Ammon's horn (tissue), 1 donor: ENCODE measurements at places on chromosomes 5 and 9.

- no peak for DNase-seq
Measured at GRCh38 chr5:96176022-96176421, 214.4 kb upstream of the ELL2 start.

DNA sequence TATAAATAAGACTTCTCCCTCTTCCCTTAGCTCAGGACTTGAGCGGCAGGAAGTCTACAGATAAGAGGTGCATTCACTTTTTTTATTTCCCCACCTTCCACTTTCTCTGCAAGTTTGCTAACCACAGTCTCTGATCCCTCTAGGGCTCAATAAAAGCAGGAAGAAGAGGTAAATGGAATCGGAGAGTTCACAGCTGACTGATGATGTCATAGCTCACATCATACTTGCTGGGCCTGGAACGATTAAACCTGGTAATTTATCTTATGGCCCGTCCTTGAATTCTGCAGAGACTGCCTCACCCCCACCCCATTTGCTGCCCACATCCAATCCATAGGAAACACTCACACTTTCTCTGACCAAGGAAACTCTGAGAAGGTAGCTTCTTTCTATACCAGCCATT lies 62.9 kb downstream of the DRD1 start:
- DNase-seq = no peak

- no peak for DNase-seq
Measured at GRCh38 chr5:125673359-125673950, 749.8 kb upstream of the GRAMD2B start.

DNA sequence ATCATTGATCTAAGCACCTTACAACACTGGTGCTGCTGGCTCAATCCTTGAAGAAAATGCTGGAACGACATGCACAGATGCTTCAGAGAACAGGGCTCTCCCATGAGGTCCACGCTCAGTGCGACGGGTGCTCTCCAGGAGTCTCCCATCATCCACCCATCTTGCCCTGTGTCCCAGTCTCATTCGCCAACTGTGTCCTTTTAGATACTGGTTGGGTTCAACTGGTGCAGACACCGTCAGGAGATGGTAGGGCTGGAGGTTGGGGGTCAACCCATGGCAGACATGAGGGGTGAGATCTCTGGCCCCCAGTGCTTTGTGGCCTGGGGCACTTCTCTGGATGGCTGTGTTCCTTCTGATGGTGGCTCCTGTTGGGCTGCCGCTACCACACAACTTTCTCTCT lies 1.6 kb upstream of the OBP2B start:
- DNase-seq = no peak

- DNase-seq = no peak
Measured at GRCh38 chr5:179343719-179344430, 1.4 kb downstream of the ADAMTS2 start.

GRCh38 chr9:90898228-90898627 lies 96.6 kb downstream of the SYK start:
- DNase-seq = no peak

GRCh38 chr5:177390363-177391300 lies 6.4 kb downstream of the SLC34A1 start:
- peak; percentile 87 for DNase-seq

DNA sequence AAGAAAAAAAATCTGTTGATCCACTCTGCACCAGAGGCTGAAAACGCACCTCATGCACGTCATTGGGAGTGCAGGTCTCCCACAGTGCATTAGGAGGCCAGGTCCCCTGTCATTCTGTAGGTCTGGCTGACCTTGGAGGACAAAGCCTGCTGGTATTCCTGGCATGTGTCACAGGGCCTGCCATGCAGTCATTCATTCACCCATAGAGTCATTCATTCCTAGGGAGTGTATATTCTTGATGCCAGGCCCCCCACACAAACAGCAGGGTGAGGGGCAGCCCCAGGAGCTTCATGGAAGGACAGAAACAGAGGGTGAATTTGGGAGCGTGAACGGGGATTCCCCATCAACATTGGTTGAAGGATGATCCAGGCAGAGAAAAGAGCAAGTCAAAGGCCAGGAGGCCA lies 2.2 kb downstream of the GBGT1 start:
- DNase-seq = no peak

- DNase-seq = no peak
Measured at GRCh38 chr9:137673886-137674285, 55.1 kb downstream of the EHMT1 start.

- no peak for DNase-seq
Measured at GRCh38 chr9:15361737-15362136, 54.7 kb upstream of the TTC39B start.

GRCh38 chr5:62214701-62215100 lies 91.3 kb upstream of the KIF2A start:
- DNase-seq = no peak

DNA sequence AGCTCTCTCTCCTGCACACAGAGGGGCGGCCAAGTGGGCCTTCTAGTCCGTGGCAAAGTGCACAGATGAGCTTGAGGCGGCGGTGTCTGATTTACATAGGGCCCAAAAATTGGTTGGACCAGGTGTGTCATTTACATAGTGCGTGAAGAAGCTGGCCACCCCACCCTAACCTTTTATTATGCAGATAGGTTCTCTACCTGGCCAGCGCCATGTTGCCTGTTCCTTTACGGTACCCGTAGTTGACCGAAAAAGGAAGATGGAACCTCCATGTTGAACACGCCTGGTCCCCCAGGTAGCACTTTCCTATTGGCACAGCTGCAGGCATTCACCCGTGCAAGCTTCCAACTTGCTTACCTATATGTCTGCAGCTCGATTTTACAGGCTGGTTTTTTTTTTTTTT lies 61.5 kb downstream of the GNA14 start:
- no peak for DNase-seq

DNA sequence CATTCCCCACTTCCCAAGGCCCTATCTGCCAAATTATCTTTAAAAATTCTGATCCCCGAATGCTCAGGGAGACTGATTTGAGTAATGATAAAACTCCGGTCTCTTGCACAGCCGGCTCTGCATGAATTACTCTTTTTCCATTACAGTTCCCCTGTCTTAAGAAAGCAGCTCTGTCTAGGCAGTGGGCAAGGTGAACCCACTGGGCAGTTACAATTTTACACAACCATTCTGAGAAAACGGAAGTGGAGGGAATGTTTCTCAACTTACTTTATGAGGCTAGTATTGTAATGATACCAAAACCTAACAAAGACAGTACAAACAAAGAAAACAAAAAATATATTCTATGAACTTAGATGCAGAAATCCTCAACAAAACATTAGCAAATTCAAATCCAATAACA lies 100.0 kb downstream of the MCTP1 start:
- no peak for DNase-seq

- DNase-seq = no peak
Measured at GRCh38 chr5:132283423-132284043, 10.7 kb upstream of the SLC22A4 start.

DNA sequence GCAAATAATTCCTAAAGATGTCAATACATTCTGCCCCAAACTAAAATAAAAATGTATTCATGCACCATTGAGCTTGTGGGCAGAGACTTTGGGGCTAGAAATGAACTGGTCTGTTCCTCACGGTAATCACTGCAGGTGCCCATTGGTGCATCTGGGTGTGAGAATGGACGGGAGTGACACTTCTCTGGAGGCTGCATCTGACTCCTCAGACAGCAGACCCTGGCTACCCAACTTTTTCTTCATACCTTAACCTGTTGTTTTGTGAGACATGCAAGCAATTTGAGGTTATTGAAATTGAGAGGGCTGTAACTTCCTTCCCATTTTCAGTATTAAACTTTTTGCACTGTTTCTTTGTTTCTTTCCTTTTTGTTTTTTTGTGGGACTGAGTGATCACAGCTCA lies 333.4 kb downstream of the ICE1 start:
- DNase-seq = no peak

DNA sequence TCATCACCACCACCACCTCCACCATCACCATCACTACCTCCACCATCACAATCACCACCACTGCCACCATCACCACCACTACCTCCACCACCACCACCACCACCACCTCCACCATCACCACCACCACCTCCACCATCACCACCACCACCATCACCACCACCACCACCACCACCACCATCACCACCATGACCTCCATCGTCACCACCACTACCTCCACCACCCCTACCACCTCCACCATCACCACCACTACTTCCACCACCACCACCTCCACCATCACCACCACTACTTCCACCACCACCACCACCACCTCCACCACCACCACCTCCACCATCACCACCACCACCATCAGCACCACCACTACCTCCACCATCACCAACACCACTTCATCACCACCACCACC lies 23.5 kb upstream of the ADCY2 start:
- DNase-seq = no peak

- DNase-seq = no peak
Measured at GRCh38 chr9:114893221-114894010, 37.0 kb downstream of the TNFSF8 start.

DNA sequence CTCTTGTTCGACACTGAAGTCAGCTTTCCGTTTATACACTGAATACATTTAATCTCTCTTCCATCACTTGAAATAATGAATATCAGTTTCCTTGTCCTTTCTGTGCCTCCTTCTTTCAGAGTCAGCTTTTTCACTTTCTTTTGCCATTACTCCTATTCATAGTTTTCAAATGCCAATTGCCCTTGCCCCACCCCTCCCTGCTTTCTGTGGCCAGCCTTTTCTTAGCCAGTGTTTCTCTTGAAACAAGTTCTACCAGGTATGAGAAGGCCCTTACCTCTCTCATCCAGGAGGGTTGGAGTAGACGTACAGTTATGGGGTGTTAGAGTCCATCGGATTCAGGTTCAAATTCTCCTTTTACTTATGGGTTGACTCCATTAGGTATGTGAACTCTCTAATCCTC lies 574.7 kb upstream of the SEMA6A start:
- DNase-seq = no peak

DNA sequence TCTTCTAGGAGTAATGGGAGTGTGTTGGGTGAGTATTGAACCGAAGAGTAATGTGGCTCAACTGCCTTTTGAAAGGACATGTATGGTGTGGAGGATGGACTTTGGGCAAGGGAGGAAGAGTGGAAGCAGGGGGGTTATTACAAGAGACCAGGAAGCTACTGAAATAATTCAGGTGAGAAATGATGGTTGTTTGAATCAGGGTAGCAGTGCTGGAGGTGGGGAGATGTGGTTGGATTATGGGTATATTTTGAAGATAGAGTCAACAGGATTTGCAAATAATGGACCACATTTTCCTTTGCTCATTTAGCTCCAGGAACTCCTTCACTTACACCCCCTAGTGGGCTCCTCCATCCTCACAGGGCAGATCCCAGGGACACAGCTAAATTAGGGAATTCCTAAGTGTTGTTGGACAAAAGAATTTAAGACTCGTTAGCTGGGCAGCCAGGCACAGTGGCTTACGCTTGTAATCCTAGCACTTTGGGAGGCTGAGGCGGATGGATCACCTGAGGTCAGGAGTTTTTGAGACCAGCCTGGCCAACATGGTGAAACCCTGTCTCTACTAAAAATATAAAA lies 1.2 kb upstream of the SLC4A9 start:
- DNase-seq = no peak

GRCh38 chr5:153672347-153673090 lies 182.0 kb downstream of the GRIA1 start:
- DNase-seq = no peak

DNA sequence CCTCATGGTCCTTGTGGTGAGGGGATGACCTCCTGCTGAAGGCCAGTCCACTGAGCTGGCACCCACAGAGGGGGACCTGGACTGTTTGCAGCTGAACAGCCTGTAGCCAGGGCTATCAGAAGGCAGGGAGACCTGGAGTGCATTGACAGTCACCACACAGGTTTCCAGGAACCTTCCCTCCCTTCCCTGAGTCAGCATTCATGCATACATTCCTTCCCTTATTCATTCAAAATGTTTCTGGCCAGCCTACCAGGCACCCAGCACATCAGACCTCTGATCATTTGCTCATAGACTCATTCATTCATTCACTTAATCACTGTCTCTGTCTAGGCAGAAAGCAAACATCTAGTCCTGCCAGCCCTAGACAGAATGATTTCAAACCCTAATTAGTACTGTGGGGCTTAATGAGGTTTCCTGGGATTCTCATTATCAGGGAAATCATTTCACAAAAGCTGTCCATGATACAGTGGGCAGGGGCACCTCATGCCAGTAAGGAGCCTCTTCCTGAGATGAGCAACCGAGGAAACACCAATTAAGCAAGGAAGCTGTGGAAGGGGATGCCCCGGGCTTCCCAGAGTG lies 110.1 kb upstream of the PPP1R26 start:
- DNase-seq = no peak

GRCh38 chr9:135399000-135399649 lies 80.5 kb upstream of the PPP1R26 start:
- no peak for DNase-seq

DNA sequence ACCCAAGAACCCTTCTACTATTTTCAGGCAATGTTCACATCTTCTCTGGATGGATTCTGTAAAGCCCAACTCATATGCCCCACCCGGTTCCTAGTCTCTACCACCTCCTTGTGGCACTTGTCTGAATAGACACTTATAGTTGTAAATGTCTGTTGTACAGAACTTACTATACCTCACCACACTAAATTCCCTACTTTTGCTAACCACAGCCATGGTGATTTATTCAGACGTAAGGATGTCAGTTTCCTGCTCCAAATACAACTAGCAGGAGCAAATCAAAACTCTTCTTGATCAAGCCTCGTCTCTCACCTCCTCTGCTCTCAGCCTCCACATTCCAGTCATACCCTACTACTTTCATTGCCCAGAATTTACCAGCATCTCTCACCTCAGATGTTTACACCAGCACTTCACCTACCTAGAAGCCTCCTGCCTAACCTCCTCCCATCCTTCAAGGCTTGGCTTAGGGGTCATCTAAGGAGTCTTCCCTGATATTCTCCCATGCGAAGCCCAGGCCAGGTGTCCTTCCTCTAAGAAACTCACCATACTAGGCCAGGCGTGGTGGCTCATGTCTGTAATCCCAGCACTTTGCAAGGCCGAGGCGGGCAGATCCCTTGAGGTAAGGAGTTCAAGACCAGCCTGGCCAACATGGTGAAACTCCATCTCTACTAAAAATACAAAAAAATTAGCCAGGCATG lies 75.5 kb downstream of the MAPKAP1 start:
- DNase-seq = peak; percentile 38

GRCh38 chr5:75551471-75551870 lies 39.8 kb downstream of the POLK start:
- DNase-seq = no peak

GRCh38 chr5:39231705-39232525 lies 12.6 kb upstream of the FYB1 start:
- DNase-seq = peak; percentile 45

GRCh38 chr9:122263699-122264349 lies 816 bp downstream of the RBM18 start:
- no peak for DNase-seq

DNA sequence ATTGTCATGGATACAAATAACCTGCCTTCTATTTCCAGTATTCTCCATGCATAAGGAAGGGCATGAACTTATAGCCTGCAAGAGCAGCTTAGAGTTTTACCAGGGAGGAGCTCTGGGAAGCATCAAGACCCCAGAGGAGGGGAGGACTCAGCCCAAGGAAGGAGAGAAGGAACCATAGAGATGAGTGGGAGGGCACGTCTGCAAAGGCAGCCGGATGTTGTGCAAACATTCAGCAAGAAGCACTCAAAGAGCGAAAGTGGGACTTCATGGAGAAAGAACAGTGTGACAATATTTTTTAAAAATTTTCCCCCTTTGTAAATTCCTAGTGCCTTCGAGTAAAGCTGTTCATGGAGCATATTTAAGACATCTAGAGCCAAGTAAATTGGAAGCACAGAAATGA lies 270.1 kb upstream of the PTGER4 start:
- peak; percentile 29 for DNase-seq

GRCh38 chr5:41695920-41696582 lies 174.2 kb downstream of the OXCT1 start:
- DNase-seq = no peak
